ENCODE measurements at places on chromosomes 4 and X.

DNA sequence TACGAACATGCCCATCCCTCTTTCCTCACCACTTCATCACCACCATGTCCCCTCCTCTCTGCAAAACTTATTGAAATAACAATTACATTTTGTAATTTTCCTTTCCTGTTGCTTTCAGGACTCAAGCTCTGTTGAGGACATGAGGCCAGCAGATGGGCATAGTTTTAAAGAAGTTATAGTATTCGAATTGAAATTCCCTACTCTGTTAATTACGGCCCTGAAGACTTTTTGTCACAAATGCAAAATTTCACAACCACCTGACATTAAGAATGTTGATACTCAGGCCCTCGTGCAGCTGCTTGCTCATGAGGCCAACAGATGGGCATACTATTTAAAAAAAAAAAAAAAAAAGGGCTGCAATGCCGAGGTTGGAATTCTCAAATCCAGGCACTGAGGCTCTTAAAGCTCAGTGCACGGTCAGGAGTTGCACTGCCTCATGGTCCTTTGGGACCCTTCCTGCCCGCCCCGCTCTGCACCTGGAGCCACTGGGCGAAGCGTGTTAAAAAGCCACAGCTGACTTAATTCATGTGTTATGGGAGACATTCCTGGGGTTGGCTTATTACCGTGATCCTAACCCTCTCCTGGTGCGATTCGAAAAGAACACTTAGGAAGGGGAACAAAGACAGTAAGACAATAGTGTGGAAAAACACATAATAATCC is 34.2 kb upstream of the FAT1 start:
- DNase-seq, result no peak

GRCh38 chr4:108527723-108528122 is 92.7 kb upstream of the RPL34 start:
- no peak for DNase-seq

- no peak for DNase-seq
Measured at GRCh38 chr4:5128569-5128968, 77.3 kb downstream of the STK32B start.

GRCh38 chr4:88725986-88726385 is 28.4 kb upstream of the NAP1L5 start:
- no peak for DNase-seq

DNA sequence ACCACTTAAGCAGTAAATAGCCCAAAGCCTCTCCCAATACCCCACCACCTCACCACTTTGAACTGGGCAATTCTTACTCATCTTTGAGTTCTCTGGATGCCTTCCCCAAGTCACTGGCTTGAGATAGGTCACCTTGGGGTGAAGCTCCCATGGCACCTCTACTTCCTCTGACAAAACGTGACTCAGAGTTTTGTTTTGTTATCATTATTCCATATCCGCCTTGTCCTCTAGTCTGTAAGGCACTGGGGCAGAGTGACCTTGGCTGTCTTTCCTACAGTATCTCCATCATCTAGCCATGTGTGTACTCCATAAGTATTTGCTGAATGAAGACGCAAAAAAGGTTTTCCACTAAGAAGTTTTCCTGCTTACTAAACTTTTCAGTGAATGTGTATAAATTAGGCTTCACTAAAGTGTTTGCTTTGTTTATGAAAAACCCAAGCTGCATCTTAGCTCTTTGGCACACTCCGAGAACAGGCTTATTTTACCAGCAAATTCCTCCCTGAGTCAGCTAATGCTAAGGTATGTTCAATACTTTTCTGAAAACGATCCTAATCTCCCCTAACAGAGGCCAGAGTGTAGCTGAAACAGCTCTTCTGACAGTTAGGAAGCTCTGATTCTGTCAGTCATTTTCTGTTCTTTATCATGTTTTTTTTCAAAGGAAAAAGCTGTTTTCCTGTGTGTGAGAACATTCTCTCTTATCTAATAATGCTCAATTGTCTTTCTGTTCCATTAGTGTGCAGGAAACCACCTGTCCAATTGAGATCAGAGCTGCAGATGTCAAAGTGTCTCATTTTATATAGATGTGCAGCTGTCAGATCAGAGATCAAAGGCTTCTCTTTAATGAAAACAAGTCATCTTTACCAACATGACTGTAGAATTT is 30.2 kb upstream of the TSPAN5 start:
- no peak for DNase-seq

GRCh38 chrX:15973299-15973698 is 118.7 kb upstream of the AP1S2 start:
- no peak for DNase-seq

DNA sequence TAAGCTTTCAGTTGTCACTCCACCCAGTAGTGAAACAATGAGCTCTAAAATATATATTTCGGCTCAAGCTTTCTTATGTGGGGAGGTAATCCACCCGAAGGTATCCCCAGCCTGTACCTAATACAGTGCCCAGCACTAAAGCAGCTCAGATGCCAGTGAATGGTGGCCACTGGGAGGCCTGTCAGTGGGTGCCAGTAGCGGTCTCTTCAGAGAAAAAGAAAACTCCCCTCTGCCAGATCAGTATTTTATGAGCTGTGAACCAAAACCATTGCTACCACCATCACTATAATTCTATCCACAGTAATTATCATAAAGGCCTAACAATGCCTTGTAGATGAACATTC is 835 bp upstream of the NFKB1 start:
- peak; percentile 6 for DNase-seq

GRCh38 chrX:96004386-96004785 is 680.3 kb upstream of the DIAPH2 start:
- DNase-seq, result no peak

GRCh38 chrX:39477762-39478120 is 620.0 kb downstream of the BCOR start:
- DNase-seq, result peak; percentile 84

GRCh38 chrX:105645667-105646357 is 176.5 kb upstream of the NRK start:
- DNase-seq, result no peak

- DNase-seq, result no peak
Measured at GRCh38 chr4:81465406-81466340, 6.0 kb downstream of the RASGEF1B start.

DNA sequence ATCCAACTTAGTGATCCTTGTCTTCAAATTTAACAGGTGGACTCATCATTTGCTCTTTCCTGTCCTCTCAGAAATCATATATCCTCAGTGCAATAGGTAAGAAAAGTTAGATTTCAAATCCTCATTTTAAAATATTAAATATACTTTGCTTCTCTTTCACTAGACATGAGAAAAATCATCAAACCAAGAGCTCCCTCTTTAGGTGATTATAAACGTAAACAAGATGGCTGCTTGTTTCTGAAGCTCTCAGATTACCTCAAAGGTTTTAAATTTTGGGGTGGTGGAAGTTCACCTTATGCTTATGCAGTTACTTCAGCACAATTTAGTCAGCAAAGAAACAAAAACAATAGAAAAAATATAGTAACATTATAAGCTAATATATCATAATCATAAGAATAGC is 27.3 kb downstream of the CSN3 start:
- DNase-seq, result no peak

- no peak for DNase-seq
Measured at GRCh38 chr4:173411106-173411693, 12.3 kb upstream of the SCRG1 start.

GRCh38 chrX:37608156-37608555 is 36.7 kb downstream of the LANCL3 start:
- no peak for DNase-seq

DNA sequence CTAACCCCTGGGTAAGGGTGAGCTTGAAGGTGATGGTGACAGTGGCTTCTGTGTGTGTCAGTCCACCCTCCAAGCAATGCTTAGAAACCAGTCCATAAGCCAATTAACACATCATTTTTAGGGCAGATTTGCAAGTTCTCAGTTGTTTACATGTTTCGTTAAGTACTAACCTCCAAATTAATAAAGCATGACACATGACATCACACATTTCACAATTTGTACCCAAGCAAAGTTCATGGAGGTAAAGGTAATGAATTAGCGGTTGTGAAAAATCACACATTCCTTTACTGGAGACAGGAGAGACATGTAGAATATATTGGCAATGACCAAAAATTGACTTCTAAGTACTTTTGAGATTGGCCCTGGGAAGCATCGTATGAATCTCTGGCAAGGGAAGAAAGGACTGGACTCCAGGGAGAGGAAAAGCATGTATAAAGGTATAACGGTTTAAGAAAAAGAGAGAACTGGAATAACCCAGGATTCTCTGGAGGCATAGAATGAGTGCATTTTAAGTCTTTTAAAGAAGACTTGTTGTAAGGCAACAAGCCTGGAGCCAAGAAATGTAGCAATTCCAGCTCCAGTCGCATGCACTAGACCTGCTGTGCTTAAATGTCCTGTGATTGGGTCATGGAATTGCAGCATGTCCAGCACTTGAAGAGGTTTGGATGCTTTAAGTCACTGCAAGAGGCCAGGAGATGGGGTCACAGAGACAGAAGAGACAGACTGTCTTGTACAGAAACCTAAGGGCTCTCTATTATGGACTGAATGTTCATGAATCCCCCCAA is 34.1 kb downstream of the TRIM2 start:
- DNase-seq, result no peak

DNA sequence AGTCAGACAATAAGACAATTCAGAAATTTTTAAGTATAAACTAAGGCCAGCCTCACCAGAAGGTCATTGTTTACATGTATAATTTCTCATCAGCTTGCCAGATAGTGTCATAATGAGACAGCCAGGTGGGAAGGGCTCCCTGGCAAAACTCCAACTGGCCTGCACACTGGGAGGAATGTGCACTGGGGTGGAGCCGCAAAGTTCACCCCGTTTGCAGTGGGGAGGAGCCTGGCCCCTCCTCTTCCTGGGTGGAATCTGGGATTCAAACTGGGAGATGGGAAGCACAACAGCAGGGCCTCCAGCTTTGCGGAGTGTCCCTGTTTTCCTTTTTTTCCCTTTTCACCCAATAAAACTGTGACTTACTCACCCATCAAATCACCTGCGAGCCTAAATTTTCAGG is 329.9 kb downstream of the SMARCA1 start:
- peak; percentile 53 for DNase-seq

DNA sequence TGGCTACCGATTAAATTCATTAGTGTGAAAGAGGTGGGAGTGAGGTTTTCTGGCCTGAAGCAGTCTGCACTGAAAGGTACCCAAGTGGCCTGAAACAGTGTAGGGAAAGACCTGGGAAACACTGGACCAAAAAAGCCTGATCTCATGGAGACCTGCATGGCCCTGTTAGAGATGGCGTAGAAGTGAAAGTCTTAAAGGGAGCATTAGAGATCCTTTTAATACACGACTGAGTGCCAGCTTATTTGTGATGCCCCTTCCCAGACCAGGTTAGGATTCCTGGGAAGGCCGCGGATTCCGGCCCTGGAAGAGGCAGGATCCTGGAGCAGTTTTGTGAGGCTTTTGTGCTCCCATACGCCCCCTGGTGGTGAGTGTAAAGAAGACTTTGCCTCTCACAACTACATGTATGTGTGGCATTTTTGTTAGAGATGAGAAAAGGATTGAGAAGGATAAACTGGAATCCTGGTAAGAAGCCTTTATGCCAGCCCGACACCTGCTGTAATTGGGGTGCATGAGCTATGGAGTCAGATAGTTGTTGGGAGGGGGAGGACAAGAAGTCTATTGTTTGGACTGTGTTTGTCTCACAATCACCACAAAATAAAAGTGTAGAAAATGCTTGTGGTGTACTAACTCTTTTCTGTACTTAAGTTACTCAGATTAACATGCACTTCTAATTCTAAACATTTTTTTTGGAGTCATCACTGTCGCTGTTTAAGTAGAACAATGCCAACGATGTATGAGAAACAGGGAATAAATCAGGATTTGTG is 54.0 kb downstream of the JADE1 start:
- DNase-seq, result peak; percentile 79

DNA sequence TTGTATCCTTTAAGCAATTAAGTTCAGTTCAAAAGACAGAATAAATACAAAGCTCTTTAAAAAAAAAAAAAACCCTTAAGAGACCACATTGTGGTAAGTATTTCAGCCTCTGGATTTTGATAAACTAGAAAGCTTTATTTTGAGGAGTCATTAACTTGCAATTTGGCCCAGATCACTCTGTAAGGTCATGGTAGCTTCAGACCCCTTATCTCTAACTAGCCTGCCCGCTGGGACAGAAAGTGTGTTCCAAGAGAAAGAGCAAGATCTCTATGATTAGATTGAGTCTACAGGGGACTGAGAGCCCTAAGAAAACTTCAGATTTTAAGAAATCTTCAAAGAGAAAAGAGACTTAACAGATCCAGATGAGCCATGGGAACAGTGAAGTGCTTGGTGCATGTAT is 45.6 kb downstream of the GALNT7 start:
- no peak for DNase-seq

GRCh38 chr4:41512136-41512535 is 25.8 kb upstream of the LIMCH1 start:
- DNase-seq, result no peak

DNA sequence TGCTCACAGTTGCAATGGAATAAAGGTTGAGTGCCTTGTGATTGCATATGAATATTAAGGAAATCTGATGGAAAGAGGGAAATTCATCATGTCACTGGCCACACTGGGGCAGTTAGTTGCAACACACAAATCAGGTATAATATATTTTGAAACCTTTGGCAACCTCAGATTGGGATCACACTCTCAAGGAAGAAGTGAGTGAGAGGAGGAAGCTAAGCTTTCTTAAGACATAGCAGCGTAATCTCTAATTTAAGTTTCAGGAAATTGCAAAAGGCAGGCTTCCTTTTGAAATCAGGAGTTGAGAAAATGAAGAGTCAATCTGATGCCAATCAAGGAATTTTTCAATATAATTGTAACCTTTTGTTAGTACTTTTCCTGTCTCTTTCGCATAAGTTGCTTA is 12.3 kb upstream of the CLTRN start:
- DNase-seq, result no peak

DNA sequence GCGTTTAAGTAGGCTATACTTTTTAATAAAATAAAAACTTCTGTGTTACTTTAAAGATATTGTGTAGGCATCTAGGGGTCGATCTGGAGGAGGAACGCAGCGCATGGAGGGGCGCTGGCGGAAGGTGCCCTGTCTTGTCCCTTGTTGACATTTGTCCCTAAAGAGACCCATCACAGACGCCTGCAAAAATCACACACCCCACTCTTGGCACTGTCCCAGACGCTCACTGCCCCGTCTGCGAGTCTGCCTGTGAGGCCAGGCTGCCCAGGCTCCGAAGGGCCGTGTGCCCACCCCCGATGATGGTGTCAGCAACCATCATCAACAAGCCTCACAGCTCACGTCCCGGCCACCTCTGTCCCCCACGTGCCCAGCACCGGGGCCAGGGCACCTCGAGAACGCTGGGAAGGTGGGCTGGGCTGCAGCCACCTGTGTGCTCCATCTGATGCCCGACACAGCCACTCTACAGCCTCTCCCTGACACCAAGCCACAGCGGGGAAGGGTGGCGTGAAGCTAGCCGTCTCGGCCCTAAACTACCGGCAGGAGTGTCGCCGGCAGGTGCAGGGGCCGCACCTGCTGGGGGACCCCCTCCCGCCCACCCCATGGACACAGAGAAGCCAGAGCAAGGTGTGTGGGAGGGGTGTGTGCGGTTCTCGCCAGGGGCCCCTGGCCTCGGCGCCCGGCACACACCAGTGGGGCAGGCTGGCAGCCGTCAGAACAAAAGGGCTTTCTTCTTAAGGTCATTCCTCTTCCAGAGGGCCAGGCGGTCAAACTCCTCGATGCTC is 26.8 kb upstream of the AFAP1 start:
- no peak for DNase-seq

- no peak for DNase-seq
Measured at GRCh38 chrX:20454117-20454516, 187.4 kb upstream of the RPS6KA3 start.
